GM04503 (cell line): ENCODE measurements at places on chromosomes 13 and 19.

DNA sequence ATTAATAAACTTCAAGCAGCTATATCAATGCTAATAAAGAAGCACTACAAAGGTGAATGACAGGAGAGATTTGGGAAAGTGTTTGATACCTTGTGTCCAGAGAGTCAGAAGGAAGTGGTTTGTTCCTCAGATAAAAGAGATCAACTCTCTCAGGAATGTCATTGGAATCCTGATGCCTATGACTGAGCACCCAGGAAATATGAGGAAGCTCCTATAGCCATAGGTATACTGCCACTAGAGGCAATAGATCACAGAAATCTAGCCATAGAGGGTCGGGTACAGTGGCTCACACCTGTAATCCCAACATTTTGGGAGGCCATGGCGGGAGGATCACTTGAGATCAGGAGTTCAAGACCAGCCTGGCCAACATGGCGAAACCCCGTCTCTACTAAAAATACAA, 612.6 kb downstream of the DACH1 start:
- DNase-seq = no peak

DNA sequence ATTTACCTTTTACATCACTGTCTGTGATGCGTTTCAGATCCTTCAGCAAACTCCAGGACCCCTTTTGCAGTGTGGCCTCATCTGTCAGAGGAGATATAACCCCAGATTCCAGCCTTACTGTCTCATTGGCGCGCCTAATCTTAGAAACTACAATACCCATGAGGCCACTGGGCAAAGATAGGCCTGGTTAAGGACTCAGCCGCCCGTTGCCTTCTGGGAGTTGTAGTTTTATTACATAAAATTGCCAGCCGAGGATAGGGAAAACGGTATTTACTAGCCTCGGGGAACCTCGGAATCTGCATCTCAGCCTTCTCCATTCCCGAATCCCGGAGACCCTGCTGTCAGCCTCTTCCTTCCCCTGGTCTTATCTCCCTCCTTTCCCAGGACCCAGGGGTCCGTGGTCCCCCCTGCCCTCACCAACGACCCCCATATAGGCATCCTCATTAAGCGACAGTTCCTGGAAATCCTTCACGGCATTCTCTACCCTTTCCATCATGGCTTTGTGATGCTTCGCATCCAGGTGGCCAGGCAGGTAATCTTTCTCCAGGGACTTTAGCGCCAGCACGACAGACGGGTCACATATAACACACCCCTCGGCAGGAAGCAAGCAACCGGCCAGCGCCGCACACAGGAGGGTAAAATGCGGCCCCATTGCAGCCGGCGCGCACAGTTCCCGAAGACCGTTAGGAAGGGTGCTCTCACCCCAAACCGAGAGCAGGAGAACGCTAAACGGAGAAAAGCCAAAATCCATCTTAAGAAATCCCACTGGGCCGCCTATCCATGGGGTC, 1.3 kb downstream of the IZUMO1 start:
- no peak for DNase-seq

DNA sequence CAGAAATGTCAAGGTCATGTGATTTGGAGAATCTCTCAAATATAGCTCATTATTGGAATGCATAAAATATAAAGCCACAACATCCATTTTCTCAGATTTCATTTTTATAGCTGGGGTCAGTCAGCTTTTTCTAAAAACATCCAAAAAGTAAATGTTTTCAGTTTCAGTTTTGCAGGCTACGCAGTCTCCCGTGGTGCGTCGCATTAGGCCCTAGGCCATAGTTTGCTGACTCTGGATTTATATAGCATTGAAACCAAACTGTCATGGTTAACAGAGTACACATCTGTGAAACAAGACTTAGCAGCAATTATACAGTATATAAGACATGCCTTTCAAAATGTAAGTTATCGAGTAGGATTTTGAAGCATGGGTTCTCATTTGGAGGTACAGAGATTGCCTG, 140.0 kb downstream of the IRS2 start:
- no peak for DNase-seq

GRCh38 chr19:58538257-58539168, 5.4 kb upstream of the TRIM28 start:
- no peak for DNase-seq

DNA sequence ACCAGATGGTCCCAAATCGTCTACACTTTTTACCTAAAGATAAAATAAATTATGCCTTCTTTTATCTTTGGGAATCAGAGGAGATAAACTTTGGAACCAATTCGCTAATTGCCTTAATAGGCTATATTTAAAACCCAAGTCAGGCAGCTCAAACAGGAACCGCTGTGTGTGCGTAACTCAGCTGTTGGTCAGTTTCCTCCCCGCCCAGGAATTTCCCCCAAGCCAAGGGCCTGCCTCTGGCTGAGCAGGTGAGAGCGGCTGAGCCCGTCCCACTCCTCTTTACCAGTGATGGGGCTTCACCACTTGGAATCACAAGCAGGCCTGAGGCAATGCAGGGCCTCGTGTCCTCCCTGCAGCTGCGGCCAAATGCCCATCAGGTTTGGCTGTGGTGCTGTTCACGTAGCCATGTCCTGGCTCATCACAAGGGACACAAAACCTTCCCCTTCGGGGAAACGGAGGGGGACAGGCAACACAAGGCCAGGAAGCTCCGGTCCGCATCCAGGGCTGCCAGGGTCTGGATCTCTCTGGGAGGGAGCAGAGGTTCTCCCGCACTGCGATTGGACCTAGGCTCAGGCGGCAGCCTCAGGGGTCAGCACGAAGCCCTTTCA, 503 bp upstream of the SLC7A9 start:
- no peak for DNase-seq

- DNase-seq = no peak
Measured at GRCh38 chr19:13872695-13873389, 4.1 kb upstream of the NANOS3 start.

DNA sequence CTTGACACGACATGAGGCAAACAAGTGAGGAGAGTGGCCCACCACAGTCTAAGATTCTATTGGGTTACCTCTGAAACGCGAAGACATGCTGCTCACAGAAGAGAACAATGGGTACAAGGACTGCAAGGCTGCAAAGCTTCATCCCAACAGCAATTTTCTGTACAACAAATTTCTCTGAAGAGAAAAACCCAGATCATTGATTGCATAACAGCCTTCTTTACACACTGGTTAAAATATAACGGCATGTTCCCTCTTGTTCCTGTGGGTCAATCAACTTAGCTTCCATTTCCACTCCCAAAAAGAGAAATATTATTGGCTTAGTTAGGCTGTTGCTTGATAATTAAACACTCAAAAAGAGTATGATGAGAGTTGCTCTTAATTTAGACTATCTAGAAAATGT, at the start of gene CPB2:
Gene CPB2, minus strand, starts transcription at position 166 of the 400 bp plus-strand sequence. Its CDS starts 24 bp downstream, at position 142.
- no peak for DNase-seq

- no peak for DNase-seq
Measured at GRCh38 chr19:7527516-7528191, 5.2 kb downstream of the MCOLN1 start.

- DNase-seq = no peak
Measured at GRCh38 chr19:4403005-4403761, 743 bp downstream of the CHAF1A start.

GRCh38 chr19:17576758-17577456, 21.5 kb downstream of the COLGALT1 start:
- DNase-seq = no peak

GRCh38 chr19:47020992-47021496, 1.4 kb downstream of the NPAS1 start:
- DNase-seq = no peak

- peak; percentile 29 for DNase-seq
Measured at GRCh38 chr13:40149611-40150274, 494.3 kb downstream of the COG6 start.

- no peak for DNase-seq
Measured at GRCh38 chr19:14048443-14049153, 13.3 kb downstream of the PALM3 start.

DNA sequence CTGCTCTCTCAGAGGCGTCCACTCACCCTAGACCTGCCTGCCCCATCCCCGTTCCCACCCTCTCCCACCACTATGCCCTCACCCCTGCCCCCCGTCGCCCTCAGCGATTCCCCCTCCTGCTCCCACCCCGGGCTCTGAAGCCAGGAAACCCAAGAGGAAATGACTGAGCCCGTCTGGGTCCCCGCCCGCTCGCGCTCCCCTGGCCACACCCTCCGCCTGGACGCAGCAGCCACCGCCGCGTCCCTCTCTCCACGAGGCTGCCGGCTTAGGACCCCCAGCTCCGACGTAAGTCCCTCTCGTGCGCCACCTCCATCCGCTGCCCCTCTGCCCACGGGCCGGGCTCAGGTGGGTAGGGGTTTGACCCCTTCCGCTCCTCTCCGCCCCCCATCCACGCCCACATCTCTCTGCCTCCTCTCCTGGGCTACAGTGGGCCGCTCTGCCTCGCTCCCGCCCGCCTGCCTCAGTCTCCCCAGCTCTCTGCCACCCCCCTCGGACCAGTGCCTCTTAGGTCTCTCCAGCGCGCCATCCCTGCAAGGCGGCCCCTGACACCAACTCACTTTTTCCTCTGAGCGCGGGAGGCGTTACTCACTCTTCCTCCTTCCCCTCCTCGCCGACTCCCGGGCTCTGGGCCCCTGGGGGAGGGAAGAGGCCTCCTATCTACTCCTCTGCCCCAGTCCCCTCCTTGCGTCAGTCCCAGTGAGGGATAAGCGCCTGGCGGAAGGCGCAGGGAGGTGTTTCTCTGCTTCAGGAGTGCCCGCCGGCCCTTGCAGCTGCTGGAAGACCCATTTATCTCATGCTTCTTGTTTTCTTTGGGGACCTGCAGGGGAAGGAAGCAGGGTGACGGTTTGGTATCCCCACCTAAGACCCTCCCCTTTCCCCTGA, at the start of gene FXYD5:
Gene FXYD5, plus strand, starts transcription at position 211 of the 882 bp plus-strand sequence. CDS start 816 bp downstream, outside the sequence.
- no peak for DNase-seq

DNA sequence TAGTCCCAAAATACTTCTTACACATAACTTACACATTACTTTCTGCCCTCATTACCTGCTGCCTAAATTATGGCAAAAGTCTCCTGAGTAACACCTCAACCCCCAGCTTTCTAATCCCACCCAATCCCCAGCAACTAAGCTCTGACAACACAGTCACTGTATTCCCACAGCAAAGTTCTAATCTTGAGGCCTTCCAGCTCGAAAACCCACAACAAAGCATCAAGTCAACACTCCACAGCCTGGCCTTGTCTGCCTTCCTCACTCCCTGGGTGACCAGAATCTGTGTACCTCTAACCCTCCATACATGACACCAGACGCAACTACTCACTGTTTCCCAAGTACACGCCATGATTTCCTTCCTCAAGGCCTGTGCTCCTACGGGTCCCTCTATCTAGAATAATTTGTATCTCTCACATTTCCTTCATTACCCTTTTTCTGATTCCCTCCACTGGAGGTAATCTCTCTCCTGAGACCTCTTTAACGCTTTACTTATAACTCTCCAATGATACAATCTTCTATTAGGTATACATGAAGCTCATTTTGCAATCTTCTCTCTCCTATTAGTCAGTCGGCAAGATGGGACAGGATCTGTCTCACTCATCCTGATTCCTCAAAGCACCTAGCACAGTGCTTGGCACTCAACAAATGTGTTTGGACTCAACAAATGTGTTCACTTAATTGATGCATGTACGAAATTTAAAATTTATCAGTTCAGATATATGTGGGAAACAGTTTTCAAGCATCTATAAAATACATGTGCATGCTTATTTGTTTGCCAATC, 87.6 kb upstream of the DOCK9 start:
- DNase-seq = no peak

DNA sequence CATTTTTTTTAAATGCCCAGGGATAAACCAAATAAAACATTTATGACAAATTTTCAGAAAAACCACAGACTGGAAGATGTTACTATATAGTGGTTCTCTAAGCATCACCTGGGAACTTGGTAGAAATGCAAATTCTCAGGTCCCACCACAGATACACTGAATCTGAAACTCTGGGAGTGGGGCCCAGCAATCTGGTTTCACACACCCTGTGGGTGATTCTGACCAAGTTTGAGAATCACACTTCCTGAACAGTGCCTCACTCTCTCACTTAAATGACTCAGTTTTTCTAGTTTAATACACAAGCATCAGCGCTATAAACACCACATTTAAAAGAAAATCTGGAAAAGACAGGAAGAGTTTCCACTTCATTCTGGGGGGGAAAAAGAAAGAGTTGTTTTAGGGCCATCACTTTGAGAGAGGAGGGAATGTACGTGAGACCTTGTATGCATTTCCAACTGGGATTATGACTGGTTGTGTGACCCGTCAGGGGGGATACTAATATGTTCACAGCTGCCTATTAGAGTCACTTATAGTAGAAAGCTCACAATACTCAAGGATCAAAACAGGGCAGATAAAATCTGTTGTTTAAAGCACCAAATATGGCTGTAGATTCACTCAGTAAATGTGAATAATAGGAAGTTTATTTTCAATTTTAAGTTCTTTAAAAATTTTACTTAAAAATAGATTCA, 567.7 kb downstream of the GPC6 start:
- DNase-seq = no peak

DNA sequence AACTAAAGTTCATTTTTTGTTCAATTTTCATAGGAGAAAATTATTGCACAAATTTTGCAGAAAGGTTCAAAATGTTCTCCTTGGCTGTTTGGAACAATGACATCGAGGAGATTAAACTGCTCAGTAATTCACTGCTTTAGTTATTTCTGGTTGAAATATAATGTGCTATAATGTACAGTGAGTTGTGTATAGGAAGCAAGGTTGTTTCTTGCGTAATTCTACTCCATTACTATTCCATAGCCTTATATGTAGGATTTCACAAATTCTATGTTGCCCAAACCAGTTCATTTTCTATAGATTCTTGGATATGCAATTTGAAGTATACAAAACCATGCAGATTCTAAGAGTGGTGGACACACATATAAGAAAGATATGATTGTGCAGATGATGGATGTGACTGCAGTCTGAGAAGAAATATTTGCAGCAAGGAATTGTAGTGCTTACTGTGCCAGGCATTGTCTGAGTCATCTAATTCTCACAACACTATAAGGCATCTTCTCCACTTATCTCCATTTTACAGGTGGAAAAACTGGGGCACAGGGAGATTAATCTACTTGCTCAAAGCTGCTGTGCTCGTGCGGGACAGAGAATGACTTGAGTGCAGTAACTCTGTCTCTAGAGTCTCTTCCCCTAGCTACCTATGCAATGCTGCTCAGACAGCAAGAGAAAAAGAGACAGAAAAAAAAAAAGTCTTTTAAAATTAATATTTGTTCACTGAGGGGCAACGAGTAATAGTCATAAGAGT, 515.5 kb downstream of the MYO16 start:
- DNase-seq = no peak

GRCh38 chr19:12287958-12288500, 6.7 kb downstream of the ZNF44 start:
- no peak for DNase-seq

GRCh38 chr19:40808497-40808896, 9.5 kb downstream of the EGLN2 start:
- DNase-seq = no peak

DNA sequence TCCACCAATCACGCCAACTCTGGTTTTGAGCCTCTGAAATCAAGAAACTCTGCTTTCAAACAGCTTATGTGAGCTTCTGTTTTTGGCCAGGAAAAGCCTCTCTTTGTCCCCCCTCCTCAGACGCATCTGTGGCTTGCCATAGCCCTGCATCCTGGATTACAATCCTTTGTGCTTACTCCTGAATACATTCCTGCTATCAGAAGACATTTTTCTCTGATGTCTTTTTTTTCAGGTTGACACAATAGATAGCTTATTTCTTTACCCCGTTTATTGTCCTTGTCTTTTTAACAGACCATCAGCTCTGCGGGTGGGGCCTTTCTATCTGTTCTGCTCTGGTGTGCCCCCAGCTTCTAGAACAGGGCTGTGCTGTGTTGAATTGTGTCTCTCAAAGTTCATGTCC, 11.0 kb downstream of the PNMA8B start:
- no peak for DNase-seq

GRCh38 chr19:56252699-56253422, 19.7 kb upstream of the EDDM13 start:
- peak; percentile 31 for DNase-seq
